Tibial nerve (tissue), 4 donors: ENCODE measurements at places on chromosomes 2 and 18. TPM values are rescaled to one million over a fixed set of nuclear protein-coding genes. Genes with fewer than 3 reads are reported as not detected.
A peak's percentile ranks its signal among the peaks of the same experiment; 100 is the strongest.

GRCh38 chr2:168244318-168244717 lies 3.1 kb downstream of the STK39 start:
- no peak for DNase-seq

Gene HEATR5B
- total RNA-seq: 40.5 TPM

DNA sequence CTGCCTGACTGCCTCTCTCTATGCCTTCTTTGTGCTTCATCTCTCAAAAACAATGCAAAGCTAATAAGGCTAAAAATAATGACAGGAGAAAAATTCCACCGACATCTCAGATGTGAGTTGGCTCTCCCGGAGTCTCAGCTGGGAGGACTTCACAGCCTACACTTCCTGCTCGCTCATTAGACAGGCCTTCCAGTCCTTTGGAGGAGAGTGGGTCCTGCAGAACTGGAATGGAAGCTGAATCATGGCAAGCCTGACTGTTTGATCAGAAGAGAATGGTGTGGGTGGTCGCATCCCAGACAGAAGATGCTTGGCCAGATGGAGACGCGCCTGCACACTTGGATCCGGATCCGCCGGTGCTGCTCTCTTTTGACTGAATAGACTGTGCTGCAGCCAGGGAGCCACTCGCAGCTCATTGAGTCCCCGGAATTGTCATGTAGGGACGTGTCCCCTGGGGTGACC lies 49.7 kb downstream of the TRIB2 start:
- no peak for DNase-seq

DNA sequence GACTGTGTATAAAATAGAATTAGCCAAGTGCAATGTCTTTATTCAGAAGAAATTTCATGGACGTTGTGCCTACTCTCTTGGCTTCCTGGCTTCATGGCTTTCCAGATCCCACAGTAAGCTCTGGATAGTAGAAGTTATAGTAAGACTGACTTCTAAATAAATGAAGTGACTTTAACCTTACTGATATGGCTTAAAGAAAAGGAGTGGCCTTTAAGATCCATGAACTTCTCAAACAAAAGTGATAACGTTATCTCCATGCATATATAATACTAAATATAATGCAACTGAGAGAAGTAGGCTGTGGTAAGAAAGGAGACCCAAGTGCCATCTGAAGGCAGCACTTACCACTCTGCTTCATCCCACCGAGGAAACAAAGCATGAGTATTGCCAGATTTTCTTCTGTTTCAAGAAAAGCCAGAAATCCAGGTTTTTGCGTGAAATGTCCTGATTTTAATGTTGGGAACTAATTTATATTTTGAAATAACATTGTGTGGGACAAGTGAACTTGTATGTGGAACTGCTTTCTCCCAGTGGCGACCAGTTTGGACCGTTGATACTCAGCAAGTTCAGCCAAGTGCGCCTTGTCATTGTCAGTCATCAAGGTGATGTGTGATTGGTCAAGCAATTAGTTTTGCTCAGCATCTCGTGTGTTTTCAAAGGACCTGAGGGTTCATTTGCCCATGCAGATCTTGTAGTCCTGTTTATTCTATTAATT lies 13.9 kb upstream of the IL37 start:
- no peak for DNase-seq

Gene IMMT
- 49.4 TPM for total RNA-seq

Gene ZNF396
- total RNA-seq: 2.8 TPM

DNA sequence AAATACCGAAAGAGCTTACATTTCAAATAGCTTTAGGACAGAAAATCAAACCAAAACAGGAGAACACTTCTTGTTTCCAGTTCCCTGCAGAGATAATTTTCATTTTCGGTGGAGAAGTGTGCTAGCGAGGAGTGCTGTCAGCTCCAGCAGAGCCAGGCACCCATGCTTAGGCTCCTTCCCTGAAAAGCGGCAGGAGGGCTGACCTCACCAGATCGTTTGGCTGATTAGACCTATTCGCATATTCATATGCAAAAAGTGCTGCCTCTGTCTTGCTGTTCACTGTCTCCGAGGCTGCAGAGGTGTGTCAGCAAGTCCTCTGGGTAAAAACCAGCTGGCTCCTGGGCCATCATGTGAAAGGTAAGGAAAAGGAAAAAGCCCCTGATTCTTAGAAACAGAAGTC lies 225.8 kb upstream of the COPS8 start:
- no peak for DNase-seq

DNA sequence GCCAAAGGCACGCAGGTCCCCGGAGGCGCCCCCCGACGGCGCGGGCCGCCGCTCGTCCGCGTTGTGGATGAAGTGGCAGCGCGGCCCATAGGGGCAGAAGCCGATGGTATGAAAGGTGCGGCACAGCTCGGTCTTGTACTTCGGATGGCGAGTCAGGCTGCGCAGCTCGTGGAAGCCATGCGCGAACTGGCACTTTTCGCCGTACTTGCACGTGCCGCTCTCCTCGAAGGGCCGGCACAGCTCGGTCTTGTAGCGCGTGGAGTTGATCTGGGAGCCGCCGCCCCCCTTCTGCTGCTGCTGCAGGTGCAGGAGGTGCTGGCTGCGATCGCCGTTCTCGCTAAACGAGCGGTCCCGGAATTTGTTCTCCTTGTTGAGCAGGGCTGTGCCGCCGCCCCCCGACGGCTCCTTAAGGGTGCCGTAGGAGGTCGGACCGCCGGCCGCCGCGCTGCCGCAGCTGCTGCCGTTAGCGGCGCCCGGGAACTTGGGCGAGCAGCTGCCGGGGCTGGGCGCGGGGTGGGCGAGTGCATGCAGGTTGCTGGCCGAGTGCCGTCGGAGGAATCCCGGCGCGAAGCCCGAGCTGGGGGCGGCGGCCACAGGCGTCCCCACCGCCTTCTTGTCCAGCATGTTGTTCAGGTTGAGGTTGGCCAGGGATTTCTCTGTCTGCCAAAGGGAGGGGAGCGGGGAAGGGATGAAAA lies 1.2 kb downstream of the ZFP36L2 start:
- peak; percentile 50 for DNase-seq

Gene MRPS9
- 11.2 TPM for total RNA-seq

Gene SCN9A
- total RNA-seq: 20.7 TPM

Gene EFEMP1
- total RNA-seq: 132 TPM

- no peak for DNase-seq
These were observed 129.3 kb downstream of the GLI2 start for GRCh38 chr2:120864981-120865380.

DNA sequence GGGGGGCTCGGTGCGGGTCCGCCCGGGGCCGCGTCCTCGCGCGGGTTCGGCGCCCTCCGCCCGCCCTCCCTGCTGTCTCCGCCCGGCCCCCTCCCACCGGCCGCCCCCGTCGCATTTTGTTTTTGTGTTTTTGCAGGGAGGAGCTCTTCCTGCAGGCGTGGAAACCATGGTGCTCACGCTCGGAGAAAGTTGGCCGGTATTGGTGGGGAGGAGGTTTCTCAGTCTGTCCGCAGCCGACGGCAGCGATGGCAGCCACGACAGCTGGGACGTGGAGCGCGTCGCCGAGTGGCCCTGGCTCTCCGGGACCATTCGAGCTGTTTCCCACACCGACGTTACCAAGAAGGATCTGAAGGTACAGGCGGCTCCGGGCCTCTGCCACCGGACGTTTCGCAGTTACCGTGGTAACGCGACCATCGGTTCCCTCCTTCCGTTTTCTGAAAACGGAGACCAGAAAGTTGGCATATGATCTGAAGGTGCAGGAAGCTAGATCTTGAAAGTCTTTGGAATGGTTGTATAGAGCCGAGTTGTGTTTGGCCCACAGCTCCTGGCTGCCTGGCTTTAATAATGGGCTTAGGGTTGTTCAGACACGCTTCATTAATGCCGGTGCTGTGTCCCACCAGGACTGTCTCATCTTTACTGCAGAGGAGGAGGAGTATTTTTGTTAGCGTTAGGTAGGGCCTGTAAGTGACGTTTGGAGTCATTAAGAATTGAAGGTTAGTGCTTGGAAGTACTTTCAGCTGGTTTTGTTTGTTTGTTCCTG lies 891 bp downstream of the KDM3A start:
- peak; percentile 35 for DNase-seq

GRCh38 chr2:176814740-176815367 lies 397.7 kb upstream of the HNRNPA3 start:
- no peak for DNase-seq

Gene DHRS9
- total RNA-seq: not detected

DNA sequence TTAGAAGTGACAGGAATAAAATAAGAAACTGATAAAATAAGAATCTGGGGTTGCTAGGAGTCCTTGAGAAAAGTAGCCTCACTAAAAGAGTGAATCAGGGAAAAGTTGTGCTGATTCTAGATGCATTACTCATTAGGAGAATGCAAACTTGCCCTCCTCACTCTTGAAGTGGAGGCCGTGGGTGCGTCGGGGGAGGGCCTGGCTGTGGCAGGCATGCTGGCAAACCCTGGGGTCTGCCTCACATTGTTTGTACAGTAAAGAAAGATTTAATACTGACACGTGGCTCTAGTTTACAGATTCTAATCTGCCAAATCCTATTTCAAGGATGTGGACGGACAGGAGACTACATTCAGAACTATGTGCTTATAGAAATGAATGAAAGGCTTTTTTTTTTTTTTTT lies 41.9 kb downstream of the TANC1 start:
- DNase-seq: no peak

- no peak for DNase-seq
These were observed 201.7 kb upstream of the CWC22 start for GRCh38 chr2:180208841-180209240.

DNA sequence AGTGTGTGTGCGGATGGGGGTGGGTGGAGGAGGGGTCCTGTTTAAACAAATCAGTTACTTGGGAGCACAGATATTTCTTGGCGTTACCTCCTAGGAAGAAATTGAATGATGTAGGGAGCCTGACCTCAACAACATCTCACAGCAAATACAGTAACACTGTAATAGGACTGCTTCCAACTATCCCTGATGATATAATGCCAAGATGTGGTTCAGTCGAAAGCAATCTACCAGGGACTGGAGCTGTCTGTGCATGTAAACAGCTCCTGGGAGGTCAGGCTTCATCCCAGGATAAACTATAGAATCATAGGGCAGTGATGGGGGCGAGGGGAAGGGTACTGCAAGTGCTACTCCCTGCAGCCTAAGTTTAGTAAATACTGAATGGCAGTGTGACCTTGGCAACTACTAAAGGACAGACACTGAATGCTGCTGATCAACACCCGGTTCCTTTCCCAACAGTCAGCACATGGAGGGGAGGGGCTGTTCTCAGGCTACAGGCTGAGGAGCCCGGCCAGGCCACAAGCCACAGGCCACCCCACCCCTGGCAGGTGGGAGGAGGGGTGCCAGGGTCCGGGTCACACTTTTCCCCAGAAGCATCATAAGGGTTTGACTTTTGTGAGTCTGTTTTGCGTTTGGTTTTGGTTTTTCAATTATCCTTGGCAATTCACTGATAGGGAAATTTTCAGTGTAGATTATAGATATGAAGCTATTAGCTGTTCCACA lies 85.3 kb upstream of the ZNF397 start:
- no peak for DNase-seq

DNA sequence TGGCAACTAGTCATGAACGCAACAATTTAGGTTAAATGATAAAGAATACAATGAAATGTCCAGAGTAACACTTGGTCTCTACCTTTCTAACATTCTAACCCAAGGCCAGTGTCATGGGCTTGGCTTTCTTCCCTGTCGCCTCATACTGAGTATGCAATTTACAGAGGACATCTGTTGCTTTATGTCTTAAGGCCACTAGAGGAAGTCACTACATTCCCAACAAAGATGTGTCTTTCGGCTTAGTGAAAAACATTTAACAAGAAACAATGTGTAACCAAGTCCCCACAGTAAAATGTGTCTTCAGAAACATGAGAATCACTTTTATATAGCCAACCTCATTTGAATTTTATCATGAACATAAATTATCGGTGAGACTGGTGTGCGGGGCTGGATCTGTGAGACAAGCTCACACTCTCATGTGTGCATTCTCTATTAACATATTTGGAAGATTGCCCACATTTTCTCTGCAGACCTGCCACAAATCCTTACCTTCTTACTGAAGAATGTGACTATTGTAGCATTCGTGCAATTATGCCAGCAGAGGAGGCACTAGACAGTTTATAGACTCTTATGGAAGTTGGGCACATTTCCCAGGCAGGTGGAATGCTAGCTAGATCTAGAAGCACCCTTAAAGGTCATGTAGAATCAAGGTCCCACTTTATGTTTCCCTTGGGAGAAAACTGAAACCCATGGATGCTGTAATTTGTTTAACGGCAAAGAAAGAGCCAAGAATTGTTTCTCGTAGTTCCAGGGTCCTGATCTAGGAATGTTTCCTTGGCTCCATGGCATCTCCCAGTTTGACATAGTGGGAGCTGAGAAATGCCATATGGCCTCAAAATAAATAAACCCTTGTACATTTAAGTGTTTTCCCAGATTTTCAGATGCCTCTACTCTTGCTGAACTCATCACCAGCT lies 101.8 kb downstream of the CD226 start:
- no peak for DNase-seq

DNA sequence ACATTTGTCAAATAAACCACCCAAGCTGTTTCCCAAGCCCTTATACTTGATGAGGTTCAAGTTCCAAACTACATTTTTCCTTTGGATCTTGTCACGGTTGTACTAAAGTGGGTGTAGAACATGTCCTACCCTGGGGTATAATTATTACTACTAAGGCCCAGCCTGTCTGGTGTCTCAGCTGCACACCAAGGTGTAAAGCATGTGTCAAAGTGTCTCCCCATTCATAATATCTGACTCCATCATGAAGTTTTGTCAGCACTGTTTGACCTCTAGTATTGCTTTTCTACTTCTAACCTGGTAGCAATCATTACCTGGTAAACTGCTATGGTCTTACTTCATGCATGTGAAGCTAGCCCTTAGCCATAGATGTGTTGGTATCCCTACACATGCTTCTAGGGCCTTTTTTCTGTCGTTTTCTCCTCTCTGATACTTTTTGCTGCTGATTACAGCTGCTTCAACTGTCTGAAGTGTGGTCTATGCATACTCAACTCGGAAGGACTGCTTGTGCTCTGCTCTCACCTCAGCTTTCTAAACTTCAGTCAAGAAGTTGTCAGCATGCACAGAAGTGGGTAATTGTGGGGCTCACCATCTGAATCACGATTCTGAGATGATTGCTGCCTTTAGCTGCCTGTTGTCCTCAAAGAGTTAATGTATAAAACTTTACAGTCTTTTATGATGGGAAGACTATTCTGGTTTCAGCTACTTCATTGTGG lies 445.7 kb upstream of the TRIB2 start:
- DNase-seq: no peak

DNA sequence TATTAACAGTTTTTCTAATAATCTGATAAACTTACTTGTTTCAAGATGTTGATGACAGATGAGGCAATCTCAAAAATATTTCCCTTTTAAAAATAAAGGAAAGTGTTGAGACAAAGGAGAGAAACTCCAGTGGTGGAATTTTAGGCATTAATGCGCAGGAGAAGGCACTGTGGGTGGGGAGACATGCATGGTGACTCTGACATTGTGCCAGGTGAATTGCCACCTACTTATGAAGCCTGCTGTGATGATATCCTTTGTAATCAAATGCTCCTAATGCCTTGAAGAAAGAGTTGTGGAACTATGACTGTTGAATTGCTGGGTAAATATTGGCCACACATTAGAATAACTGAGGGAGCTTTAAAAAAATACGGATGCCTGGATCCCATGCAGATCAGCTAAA lies 101.4 kb downstream of the PLA2R1 start:
- no peak for DNase-seq

- DNase-seq: no peak
These were observed 33.0 kb downstream of the LANCL1 start for GRCh38 chr2:210443527-210443926.
